ENCODE measurements at places on chromosomes 2 and 18.

GRCh38 chr18:65279668-65280305, 471.0 kb upstream of the CDH7 start:
- no peak for DNase-seq

DNA sequence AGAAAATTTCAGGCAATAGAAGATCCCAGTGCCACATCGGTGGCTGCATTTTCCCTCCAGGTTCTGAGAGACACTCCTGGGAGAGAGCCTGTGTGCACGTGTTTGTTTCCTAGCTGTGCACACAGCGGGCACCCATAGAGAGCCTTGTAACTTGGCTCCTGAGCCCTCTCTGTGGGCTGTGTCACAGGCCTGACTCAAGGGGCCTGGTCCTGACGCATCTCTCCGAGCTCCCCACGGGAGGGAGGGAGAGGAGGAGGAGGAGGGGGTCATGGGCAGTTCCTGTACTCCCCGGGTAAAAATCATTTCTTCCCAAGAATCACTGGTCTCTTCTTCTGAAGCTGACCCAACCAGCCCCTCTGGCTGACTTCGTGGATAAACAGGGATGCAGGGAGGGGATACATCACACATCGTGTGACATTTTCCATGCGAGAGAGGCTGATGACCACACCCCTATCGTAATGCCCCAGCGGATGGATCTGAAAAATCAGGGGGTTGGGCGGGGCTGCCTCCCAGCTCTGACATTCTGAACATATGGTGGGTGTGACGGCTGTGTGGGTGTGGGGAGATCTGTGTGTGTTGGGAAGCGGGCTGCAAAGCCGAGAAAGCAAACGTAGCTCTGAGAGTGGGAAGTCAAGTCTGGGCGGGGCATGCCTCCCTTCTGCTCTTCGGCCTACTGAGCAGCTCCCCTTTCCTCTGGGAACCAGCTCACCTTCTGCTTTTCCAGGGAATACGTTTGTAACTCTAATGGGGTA, 308.3 kb upstream of the HS6ST1 start:
- DNase-seq, result no peak

- no peak for DNase-seq
These were observed 172.3 kb upstream of the KCNJ3 start for GRCh38 chr2:154526234-154526633.

DNA sequence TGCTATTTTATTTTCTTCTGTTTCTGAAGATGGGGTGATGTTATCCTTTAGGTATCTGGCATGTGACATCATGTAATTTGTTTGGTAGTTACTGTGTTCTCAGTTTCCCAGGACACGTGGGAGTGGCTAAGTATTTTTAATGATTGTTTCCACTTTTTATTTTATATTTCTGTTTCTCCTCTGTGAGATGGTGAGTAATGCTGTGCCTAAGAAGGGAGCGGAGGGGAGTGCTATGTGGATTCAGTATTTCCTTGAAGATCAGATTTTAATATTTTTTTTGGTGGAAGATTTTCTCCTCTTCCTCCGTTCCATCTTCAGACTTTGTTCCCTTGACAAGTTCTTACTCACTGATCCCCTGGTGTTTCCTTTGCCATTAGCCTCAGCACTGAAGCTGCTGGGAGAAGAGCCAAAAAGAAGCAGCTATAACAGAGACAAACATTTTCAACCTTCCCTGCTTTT, 180.0 kb upstream of the MMADHC start:
- no peak for DNase-seq

GRCh38 chr2:106183101-106183696, 10.9 kb downstream of the UXS1 start:
- no peak for DNase-seq

DNA sequence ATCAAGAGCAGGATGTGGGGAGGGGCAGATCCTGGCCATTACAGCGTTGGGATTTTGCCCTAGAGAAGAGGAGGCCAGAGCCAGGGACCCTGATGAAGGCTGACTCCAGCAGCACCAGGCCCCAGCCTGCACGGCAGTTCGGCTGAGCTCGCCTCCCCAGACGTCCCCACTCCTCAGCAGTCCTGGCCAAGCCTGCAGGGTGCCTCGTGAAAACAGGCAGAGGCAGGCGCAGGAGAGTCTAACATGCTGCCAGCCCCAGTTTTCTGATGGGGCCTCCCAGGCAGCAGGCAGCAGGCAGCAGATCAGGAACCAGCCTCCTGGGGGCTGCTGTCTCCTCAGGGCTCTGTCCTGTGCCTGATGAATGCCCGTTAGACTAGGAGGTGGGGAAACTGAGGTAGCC, 19.7 kb upstream of the GLI2 start:
- DNase-seq, result no peak

- DNase-seq, result no peak
These were observed 639.9 kb downstream of the LRP1B start for GRCh38 chr2:141490886-141491285.

DNA sequence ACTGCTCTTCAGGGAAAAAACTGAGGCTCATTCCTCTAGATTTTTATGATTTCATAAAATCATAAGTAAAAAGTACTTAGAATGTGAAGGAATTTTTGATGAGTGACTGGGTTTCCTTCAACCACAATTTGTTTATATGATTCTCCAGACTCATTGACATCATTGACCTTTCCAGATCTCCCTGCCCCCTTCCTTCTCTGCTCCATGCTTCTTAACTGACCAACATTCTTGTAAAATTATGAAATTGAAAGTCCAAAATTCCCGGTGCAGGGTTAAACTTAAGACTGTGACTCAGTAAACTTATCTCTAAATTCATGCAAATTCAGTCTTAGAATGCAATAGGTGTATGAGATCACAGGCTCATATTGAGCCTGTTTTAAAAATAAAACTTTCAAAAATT, 648.9 kb downstream of the TDRD15 start:
- DNase-seq, result no peak

DNA sequence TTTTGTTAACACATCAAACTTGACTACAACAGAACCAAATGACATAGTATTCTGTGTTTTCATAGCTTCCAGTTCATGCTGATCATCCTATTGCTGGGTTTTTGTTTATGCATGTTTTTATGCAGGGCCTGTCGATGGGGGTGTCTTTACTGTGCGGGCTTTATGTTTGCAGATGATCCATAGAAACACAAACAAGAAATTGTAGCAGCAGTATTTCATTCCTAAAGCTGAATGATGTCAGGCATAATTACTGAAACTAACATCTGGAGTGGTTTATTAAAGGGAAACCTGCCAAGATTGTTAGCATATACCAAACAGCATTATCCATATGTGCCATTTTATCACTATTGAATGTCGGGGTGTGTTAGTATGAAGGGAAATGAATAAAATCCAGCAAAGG, 129.7 kb downstream of the PTPRM start:
- DNase-seq, result no peak

GRCh38 chr18:22060361-22060760, 109.0 kb upstream of the GATA6 start:
- DNase-seq, result no peak

GRCh38 chr2:38131676-38132075, 55.7 kb upstream of the CYP1B1 start:
- no peak for DNase-seq

- no peak for DNase-seq
These were observed 245.3 kb upstream of the LRRTM1 start for GRCh38 chr2:80549901-80550300.

DNA sequence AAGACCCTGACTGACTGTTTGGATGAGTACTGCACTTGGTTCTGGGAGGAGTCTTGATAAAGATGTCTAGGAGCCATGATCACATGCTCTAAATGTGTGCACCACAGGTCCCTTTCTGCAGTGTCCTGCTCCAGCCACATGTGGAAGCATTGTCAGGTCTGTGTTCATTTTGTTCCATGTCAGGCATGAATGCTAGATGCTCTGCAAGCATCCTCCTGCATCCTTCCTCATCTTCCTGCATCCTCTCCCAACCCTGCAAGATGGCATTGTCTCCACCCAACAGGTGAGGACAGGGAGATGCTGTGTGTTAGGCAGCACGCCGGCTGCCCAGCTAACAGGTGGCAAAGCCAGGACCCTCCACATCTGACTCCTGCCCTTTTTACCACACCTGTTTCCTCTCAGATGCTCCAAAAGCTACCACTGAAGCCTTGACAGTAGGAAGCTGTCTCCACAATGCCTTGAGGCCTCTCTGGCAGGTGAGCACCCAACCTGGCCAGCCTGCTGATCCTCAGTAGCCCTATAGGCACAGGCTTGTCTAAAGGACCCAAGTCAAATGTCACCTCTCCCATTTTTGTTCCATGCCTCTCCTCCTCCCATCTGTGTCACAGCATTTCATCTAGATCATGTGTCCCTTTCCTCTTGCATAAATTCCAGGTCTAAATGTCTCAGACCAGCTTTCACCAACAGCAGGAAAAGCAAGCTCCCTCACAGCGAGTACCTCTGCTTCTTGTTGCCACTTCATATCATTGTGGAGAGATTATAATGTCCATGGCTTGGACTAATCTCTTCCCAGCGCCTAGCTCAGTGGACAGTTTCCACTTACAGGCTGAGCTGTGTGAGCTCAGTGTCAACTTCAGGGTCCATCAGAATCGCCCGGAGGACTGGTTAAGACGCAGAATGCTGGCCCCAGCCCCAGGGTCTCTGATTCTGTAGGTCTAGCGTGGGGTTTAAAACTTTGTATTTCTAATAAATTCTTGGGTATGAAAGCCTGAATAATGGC, 55.0 kb downstream of the TMEM163 start:
- no peak for DNase-seq

GRCh38 chr2:36409935-36410334, 54.4 kb downstream of the CRIM1 start:
- no peak for DNase-seq

DNA sequence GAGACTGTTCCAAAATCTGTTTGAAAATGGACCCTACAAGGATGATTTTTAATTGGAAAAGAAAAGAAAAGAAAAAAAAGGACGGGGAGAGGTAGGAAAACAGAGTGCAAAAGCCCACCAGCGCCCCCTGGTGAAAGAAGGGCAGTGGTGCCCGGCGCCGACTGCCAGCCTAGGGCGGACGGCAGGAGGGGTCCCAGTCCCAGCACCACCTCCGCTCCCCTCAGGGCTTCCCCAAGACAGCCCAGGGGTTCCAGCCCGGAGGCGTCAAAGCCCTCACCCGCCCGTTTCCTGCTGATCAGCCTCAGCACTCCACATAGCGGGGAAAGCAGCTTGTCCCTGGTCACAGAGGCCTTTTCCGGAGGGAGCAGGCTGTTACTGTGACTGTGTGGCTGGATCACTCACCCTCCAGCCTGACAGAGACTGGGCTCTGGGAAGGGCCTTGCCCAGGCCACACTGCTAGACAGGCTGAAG, 213.9 kb downstream of the TFCP2L1 start:
- peak; percentile 78 for DNase-seq

DNA sequence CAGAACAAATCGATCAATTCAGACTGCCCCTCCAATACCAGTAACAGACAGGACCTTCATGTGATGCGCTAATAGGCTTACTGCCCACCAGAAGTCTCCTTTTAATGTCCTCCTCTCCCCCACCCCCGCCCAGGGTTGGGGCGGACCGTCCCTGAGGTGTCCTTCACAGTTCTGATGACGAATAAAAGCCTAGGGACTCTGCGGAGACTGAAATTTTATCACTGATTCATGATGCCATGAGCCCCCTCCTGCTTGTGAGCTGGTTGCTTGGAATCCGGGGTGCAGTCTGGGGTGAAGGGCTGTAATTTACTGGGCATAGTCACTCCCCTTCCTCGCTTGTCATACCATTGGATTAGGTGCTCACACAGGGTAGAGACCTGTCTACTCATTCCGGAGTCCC, 42.3 kb downstream of the B3GNT2 start:
- no peak for DNase-seq

- DNase-seq, result no peak
These were observed 65.2 kb downstream of the C2orf76 start for GRCh38 chr2:119301413-119301812.

DNA sequence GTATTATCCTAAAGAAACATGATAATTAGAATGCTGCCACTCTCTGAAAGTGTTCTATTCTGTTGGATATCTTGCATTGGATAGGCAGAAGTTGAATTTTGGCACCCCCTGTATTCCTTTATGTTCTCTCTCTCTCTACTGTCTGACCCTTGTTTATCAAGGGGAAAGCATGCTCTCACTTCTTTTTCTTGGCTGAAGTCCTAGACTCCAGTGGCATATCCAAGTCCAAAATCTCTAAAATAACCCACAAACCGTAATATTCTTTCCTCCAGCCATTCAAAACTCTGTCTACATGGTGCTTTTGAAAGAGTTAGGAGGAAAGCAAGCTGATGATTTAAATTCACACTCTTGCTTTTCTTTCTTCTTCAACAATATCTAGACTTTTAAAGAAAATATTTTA, 669.7 kb downstream of the TDRD15 start:
- DNase-seq, result no peak

DNA sequence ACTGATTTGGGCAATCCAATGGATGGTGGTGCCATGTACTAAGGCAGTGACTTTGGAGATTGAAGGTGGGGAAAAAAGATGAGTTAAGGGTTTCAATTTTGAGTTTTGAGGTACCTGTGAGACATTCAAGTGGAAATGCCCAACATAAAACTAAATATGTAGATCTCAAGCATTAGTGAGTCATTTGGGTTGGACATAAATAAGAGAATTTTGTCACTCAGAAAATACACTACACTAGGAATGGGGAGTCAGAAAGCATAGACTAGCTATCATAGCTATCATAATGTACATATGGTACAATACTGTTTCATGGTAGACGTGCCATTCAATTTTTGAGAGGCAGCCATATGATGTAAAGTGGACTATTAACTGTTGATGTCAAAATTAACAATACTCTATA, 56.1 kb downstream of the FBXO11 start:
- DNase-seq, result no peak

GRCh38 chr2:121902171-121902591, 146.7 kb downstream of the TSN start:
- no peak for DNase-seq

DNA sequence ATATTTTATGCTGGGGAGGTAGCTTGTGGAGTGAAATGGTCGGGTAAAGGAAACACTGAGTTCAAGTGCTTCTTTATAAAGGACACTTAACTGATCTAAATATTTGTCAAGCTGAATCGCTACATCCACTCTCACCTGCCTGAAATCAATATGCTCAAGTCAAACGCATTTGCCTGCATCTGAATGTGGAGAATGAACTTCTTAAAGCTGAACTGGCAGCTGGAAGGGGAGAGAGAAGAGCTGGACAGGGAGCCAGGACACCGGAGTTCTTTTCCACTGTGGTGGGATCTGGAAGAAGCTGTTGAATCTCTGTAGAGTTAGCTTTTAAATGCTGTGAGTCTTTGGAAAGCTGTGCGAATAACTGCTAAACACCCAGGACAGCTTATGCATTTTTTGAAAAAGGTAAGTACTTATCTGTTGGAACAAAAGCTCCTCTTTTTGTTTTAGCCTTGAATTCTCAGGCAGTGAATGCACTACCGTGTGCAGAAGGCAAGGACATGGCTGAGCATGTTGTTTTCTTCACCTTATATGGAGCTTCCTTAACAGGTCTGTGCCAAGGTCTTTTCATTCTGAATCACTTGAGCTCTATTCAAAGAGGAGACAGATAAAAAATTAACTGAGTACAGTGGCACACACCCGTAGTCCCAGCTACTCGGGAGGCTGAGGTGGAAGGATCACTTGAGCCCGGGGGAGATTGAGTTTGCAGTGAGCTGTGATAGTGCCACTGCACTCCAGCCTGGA, 74.2 kb upstream of the KLF7 start:
- no peak for DNase-seq

Data from activated naive CD4-positive, alpha-beta T cell treated with anti-CD3 and anti-CD28 coated beads, Interleukin-2, amount 50 U/mL, for 72 hours (primary cell).